ENCODE measurements at places on chromosomes 13 and 19.

DNA sequence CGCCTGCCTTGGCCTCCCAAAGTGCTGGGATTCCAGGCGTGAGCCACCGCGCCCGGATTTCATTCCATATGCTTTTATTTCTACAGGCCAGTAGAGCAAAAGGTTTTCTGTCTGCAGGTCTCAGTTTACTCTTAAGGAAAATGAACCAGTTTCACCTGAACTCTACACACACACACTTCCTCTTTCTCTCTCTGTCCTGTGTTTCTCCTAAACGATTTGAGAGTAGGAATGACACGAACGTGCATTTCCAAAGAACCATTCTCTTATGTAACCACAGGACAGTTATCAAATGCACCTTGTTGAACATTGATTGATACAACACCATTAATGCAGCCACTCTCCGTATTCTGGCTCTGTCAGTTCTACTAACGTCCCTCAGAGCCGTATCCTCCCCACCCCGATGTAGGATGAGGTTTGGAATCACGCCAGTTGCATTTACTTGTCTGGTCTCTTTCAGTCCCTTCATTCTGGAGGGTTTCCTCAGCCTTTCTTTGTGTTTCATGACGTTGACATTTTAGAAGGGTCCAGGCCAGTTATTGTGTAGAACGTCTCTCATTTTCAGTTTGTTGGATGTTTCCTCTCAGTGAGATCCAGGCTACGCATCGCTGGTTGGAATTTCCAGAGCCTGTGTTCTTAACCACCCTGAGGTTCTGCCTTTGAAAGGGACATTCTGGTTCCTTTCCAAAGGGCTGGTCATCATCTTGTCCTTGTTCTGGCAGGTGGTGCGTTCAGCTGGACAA is 36.0 kb downstream of the BICRA start:
- no peak for DNase-seq

DNA sequence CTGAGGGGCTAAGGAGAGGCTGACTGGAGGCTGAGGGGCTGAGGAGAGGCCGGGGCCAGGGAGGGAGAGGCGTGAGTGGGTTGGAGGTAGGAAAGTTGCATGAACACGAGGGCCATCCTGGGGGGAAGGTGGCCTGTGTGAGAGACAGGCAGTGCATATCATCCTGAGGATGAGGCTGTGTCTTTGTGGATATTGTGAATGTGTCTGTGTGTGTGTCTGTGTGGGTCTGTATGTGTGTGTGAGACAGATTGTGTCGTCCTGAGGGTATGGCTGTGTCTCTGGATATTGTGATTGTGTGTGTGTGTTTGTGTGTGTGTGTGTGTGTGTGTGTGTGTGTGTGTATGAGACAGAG is 422 bp downstream of the ZNF71 start:
- no peak for DNase-seq

DNA sequence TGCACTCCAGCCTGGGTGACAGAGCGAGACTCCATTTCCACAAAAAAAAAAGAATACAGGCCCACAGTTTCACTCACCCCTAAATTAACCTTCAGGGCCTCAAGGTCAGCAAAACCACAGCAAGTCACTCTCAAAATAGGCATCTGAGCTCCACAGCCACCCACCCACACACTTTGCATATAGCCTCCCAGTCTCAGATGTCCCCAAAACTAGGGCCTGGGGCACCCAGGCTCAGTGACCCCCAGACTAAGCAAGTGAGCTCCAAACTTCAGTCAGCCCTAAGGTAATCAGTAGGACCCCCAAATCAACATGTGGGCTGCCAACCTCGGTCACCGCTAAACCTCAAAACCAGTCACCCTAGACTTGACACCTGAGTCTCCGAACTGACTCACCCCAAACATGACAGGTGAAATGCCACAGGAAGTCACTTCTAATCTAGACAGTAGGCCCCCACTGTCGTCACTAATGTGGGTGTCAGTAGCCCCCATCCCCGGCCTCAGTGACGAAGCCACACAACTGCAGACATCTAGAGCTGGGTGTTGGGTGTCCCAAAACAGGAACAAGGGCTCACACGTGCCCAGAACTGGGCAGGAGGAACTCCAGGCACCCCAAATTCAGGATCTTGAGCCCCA is 13.9 kb downstream of the RABAC1 start:
- DNase-seq: no peak

GRCh38 chr13:30957258-30957943 is 24.9 kb downstream of the TEX26 start:
- DNase-seq: no peak

DNA sequence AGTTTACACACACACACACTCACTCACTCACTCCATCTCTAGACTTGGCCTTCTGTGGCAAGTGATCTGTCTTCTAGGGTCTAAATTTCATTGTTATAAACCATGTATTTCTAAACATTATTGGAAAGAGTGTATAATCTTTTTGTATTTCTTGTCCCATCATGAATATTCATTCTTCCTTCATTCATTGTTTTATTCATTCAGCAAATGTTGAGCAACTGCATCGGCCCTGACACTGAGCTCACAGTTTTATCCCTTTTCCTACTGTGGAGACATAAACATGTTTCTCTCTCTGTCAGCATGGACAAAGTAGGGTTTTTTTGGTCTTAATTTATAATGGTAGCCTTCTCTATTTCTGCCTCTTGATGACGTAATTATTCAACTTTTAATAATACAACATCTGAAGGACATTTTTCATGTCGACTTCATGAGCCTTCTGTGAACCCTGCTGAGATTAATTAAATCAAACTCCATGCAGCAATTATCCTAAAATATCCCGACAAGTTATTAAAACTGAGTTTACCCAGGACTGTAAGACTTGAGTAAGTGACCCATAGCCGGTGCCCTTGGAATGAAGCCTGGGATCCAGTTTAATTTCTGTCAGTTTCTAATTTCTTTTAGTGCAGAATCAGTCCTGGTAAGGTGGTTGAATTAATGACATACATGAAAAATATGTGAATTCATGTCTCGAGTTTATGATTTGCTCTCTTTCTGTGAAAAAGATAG is 7.3 kb downstream of the SPATA13 start:
- no peak for DNase-seq

- DNase-seq: no peak
Measured at GRCh38 chr13:39481491-39481890, 121.5 kb downstream of the LHFPL6 start.

DNA sequence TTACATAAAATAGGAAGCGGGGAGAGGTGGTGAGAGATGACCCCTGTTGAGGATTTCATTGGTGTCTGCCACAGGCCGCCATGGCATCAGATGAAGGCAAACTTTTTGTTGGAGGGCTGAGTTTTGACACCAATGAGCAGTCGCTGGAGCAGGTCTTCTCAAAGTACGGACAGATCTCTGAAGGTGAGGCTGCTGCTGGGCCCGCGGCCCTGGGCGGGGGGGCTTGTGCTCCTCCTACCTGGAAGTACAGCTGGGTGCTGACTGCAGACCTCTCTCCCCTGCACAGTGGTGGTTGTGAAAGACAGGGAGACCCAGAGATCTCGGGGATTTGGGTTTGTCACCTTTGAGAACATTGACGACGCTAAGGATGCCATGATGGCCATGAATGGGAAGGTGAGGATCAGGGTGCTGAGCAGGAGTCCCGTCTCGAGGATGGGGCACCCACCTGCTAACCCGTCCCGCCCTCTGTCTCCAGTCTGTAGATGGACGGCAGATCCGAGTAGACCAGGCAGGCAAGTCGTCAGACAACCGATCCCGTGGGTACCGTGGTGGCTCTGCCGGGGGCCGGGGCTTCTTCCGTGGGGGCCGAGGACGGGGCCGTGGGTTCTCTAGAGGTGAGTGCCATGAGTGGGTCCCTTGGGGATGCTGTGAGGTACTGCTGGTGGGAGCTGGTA is 1.9 kb downstream of the CIRBP start:
- no peak for DNase-seq

- no peak for DNase-seq
Measured at GRCh38 chr19:40705362-40705651, 11.4 kb downstream of the COQ8B start.

DNA sequence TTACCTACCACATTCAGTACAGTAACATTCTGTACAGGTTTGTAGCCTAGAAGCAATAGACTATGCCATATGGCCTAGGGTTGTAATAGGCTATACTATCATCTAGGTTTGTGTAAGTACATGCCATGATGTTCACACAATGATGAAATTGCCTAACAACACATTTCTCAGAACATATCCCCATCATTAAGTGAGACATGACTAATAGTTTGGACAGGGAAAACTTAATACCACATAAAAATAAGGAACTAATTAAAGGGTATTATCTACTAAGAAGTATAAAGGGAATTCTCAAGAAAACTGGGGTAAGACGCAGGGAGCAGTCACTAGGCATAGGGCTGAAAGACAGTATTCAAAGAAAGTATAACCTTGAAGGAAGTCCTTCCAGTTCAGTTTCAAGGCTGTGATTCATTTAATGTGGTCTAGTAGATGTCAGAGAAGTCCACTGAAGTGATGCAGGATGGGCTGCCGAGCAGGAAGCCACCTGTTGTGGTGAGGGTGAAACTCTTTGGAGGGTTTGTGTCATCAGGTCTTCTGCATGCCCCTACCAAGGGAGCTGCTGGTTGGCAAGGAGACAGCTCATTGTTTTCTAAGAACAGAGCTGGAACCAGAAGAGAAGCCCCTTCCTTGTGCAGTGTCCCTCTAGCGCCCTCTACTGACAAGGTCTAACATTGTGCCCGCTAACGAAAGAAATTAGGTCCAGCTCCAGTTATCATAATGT is 122.9 kb downstream of the OLFM4 start:
- DNase-seq: peak; percentile 7

DNA sequence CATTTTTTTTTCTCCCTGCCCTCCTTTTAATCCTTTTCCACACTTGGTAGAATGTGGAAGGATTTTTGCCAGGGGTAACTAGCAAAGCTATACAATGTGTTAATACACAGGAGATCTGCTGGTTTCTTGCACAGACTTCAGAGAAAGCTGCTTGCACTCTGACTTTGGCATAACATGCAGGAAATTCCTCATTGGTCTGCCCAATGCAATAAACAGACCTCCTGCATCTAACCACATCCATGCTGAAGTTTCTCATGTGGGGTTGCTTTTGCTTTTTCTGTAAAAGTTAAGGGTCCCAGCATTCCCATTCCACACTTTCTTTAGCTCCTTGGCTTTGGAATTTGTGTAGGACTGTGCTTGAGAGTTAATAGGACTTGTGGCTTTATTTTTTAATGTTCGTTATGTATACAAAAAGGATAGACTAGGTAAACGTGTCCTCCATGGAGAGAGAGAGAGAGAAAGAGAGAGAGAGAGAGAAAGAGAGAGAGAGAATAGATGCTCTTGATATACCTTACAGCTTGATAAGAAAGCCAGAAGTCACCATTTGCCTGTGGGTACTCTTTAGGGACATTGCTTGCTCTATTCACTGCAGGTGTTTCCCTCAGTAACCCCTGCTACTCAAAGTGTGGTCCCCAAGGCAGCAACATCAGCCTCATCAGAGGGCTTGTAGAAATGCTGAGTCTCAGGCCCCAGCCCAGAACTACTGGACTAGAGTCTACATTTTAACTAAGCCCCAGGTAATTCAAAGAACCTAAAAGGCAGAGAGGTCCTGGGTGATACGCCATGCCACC is 170.5 kb downstream of the SHISA2 start:
- no peak for DNase-seq

DNA sequence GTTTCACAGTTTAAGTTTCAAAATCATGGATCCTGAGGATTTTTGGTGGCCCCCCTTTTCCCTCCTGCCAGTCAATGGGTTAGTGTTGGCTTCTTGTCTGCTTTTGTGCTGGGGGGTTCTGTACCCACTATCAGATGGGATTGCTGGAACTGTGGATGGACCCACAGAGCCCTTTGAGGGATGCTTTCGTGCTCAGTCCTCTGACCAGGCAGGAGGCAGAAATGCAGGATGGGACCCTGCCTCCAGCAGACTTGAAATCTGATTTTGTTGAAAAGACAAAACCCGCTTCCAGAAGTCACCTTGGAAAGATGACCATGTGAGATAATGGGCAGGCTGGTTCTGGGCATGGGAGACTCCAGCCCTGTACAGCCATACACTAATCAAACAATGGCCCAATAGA is 408.9 kb downstream of the ZNF536 start:
- no peak for DNase-seq

- no peak for DNase-seq
Measured at GRCh38 chr19:55175117-55175867, 4.8 kb downstream of the SYT5 start.

DNA sequence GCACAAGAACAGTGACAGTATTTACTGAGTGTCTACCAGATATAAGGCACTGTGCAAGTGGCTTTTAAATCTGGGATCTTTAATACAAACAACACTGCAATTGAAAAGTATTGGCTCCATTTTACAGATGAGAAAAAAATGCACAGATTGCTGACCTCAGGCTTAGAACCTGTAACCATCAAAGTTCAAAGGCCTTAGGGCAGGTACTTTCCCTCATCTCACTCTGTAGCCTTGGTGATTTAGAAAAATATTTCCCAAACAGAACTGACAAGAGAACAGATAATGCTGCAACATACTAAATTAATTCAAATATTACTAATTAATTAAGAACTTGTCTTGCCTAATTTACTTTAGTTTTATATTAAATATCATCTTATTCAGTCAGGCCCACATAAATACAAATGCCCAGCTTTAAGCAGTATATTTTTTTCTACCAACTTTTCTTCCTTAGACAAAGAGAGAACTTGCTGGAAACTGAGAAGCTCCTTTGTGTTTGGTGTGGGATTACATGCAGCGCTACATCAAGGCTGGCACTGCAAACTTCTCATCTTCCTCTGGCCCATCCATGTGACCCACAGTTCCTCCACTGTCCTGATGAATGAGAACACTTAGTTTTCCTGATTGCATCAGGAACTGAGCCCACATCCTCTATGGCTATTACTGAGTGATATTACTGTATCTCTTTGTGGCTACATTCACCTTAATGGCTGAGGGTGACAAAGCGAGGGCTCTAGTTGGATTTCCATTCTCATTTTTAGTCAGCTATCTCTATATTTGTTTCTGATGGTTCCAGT is 302.1 kb downstream of the ENOX1 start:
- DNase-seq: no peak

DNA sequence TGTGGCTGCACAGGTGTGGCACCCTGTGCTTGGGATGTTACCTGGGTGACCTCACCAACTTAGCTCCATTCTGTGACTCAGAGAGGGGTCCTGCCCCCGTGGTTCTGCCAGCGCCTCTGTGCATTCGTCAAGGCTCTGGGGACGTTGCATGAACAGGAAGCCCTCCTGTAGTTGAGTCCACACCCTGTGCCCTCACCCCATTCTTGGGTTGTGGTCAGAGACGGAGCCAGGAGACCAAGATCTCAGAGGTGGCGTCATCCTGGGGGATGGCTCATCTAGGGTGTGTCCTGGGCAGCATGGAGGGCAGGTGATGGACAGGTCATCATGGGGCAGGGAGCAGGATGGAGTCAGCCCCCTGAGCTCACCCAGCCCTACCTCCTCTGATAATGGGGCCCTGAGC is 2.5 kb downstream of the COX6B2 start:
- no peak for DNase-seq

Measured in HuH-7.5 (cell line).